ENCODE measurements at places on chromosomes 11 and 22. TPM values are rescaled to one million over a fixed set of nuclear protein-coding genes. Genes with fewer than 3 reads are reported as not detected.

Gene GSTT2
- total RNA-seq: not detected

Gene TEX12
- 0.46 TPM for total RNA-seq

Gene PNPLA3
- 12.1 TPM for total RNA-seq

Gene ZDHHC24
- total RNA-seq: 20.1 TPM

Gene KCTD14
- total RNA-seq: 1.8 TPM

Gene SERPIND1
- 1.8 TPM for total RNA-seq

Gene KRTAP5-2
- total RNA-seq: not detected

Gene CDCA5
- total RNA-seq: 34.1 TPM

Gene CHEK2
- total RNA-seq: 24.6 TPM

Gene SYT8
- not detected for total RNA-seq

All from endothelial cell of umbilical vein (primary cell).